Left forelimb (tissue), 1 donor: ENCODE measurements at places on chromosomes 3 and 15.

DNA sequence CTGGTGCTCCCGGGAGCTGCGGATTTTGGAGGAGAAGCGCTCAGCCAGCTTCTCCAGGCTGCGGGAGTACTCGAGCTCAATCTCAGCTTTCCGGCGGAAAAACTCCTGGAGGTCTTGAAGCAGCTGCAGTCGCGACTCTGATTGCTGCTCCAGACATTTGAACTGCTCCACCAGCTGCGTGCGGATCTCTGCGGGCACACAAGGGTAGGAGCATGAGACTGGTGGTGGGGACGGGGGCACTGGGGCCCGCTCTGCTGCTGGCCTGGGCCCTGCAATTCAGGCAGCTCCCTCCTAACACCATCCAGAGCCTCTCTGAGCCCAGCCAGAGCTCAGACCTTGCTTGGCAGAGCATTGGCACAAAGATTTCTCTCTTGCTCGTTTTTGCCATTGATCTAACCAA, 124.7 kb downstream of the SRGAP3 start:
- no peak for DNase-seq

DNA sequence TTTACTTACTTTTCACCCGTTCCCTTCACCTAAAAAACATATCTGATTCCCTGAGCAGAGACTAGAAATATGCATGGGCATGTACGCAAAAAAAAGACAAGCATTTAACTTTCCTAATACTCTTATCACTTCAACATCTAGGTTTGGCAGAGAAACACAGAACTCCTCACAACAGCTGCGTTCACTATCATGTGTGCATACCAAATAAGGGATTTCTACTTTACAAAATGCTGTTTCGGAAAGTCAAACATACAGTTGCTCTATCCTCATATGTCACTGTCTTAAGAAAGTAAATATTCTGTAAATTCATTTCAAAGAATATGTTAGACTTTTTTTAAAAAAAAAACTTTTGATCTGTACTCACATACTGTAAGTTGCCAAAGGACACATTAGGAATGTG, 65.1 kb upstream of the CBLB start:
- DNase-seq = no peak

DNA sequence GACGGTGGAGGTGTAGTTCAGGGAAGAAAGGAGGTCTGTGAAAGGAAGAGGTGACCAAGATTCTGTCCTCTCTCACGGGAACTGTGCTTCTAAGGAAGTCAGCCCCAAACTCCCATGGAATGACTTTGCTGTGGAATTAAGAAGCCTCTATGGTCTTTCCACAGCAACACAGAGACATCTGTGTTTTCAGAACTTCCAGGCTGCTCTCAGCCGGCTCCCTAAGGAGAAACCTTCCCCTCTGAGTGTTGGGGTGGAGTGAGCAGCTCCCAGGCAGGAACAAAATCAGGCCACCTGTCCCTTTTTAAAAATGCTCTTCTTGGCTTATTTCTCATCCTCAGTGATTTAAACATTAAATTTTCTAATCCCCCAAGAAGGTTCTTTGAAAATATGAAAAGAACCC, 53.3 kb upstream of the SNRK start:
- no peak for DNase-seq

DNA sequence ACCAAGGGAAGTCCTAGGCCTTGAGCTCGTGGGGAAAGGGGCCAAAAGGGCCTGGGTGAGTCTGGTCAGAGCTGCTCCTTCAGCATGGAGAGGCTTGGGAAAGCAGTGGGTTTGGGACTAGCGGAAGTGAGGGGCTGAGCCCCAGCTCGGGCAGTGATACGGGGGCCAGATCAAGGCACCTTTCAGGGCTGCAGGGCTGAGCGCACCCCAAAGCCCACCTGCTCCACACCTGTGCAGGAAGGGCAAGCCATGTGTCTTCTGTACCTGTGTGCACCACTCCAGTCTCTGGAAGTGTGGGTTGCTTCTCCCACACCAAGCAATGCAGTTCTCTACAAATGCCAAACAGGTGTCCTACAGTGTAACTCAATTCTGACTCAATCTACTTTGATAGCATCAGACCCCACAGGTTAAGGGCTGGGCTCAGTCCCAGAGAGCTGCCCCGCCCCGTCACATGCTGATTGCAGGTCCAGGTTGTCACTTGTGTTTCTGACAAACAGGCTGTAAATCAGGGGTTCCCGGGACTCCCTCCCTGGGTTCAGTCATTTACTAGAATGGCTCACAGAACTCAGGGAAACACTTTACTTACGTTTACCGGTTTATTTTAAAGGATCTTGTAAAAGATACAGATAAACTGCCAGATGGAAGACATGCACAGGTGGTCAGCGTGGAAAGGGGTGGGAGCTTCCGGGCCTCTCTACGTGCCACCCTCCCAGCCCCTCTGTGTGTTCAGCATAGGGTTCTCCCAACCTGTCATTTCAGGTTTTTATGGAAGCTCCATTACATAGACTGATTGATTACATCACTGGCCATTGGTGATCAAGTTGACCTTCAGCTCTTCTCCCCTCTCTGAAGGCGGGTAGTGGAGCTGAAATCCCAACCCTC, 28.8 kb upstream of the KLF13 start:
- DNase-seq = no peak

GRCh38 chr3:30502742-30503073, 103.7 kb upstream of the TGFBR2 start:
- no peak for DNase-seq

DNA sequence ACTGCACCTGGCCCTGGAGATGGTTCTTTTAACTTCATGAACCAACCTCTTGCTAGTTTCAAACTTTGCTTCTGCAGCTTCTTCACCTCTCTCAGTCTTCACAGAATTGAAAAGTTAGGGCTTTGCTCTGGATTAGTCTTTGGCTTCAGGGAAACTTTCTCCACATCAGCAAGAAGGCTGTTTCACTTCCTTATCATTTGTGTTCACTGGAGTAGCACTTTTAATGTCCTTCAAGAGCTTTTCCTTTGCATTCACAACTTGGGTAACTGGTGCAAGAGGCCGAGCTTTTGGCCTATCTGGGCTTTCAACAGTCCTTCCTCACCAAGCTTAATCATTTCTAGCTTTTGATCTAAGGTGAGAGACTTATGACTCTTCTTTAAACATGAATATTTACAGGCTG, 15.7 kb upstream of the TM2D3 start:
- DNase-seq = no peak

DNA sequence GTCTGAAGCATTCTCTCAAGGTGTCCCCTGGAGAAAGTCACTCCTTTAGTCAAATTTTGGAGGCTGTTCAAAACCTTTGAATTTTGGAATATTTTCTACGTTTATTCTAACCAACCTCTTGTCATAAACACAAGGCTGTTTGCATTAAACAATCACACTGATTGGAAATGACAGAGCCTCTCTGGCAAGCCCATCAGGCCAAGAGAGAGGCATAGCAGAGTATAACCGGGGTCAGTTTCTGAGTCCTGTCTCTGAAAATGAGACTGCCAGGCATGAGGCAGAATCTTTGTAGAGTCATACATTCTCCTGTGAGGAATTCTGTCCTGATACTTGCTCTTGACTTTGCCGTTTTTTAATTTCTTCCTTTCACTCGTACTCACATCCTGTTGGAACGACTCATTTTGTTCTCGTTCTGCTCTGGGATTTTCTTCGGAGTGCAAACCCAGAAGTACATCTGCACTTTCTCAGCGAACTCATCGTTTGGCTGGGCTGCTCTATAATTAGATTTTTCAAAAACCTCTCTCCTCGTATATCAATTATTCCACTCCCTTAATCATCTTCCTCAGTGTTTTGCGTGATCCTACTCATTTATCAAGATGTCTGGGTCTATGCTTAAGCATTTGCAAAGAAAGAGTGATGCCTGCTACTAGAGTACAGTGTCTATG, 114.2 kb downstream of the AGBL1 start:
- no peak for DNase-seq

DNA sequence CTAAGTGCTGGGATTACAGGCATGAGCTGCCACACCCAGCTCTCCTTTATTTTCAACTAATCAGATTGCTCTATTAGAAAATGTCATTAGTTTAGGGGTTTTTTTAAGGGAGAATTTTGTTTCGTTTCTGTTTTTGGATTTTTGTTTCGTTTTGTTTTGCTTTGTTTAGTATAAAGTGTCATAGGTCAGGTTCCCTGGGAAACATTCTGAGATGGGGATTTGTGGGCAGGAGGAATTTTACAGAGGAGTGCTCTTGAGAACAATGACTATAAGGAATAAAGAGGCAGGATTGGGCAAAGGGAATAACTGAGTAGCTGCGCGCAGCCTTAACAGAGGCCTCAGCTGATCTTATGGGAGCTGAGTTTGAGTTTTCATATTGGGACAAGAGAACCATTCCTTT, 86.8 kb upstream of the NR2F2 start:
- no peak for DNase-seq

DNA sequence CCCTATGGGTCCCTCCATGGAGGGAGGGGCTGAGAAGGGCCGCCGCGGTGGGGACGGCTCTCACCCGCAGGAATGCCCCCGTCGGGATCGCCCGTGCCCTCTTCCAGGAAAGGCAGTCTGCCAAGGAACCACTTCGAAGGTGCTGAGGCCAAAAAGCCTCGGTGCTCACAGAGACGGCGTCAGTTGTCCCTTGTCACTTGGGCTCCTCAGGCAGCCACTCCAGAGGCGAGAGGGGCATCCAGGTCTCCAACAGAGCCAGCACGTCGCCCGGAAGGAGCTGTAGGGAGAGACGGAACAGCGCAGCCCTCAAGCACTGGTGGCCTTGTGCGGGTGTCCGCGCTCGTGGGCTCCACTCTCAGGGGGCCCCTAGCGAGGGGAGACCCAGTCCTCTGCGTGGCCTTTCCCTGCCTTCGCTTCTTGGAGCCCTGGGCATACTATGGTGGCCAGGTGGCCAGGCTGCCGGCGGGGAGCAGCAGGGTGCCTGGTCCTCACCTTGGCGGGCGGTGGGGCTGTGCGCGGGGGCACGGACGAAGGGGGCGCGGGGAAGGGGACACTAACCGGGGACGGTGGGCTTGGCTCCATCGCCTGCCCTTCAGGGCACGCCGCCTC, 994 bp downstream of the MESP1 start:
- DNase-seq = no peak

DNA sequence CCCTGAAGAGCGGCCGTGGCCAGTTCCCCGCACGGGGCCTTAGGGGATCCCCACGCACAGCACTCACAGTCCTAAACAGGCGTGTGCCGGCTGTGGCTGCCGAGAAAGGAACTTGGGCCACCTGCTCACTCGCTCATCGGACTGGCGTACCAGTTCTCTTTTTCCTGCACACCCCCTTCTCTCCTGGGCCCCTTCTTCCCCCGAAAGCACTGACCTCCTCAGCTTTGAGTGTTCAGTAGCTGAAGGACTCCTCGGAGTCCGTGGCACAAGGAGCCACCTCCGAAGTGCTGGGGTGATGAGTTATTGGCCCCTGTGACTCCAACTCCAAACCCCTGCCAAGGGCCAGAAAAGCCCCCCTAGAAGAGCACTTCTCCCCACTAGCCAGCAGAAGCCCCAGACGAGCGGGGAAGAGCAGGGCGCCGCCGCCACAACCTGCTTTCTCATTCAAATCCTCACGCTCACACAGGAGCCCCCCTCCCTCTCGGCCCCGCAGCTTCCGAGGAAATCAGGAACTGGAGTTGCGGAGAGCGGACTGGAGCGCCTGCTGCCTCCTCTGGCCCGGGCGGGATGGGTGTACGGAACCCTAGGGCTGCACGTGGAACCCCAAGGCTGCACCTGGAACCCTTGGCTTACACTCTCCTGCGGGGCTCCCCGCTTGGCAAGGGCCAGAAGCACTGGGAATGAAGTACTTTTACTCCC, at the start of gene PLCH1:
TSS of gene PLCH1 (minus strand) at position 446 of the 699 bp plus-strand sequence. CDS start 40,847 bp downstream, outside the sequence.
- DNase-seq = peak; percentile 78

DNA sequence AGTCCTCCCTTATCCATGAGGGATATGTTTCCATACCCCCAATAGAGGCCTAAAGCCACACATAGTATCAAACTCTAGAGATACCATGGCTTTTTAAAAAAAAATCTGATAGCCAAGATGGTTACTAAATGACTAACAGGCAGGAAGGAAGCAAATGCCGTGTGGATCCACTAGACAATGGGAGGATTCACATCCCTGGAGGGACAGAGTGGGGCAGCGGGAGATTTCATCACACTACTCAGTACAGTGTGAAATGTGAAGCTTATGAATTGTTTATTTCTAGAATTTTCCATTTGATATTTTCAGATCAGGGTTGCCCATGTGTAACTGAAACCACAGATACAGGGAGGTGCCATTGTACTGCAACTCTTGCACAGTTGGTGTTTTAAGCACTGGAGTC, 826.6 kb downstream of the SQOR start:
- DNase-seq = no peak

DNA sequence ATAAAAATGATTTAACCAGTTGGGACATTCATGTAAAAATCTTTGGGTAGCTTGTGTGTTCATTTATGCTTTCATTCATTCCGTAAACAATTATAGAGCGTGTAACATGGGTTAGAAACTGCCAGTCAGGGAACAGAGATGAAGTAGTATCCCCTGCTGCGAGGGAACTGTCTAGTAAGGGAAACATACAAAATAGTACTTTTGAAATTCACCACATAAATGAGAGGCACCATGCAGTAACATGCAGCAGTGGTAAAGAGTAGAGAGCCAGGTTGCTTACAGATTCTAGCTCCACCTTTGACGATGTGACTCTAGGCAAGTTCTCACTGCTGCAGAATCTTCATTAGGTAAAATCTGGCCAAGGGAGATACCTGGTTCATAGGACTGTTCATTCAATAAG, 938 bp downstream of the DZIP3 start:
- DNase-seq = no peak

DNA sequence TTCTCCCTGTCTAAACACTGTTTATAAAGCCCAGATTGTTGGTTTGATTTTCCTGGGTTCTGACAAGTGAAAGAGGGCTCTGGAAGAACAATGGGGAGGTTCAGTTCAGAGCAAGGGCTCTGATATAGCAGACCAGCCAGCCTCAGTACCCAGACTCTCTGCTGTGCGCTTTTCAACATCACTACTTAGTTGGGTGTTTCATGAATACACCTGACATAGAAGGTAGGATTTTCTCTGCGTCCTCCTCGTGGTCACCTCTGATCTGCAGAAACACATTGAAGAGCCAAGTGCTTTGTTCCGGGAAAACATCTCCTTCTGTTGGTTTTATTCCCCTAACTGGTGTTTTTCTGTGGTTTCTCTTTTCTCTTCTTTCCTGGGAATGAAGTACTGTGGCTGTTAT, 99.5 kb downstream of the EPHB1 start:
- DNase-seq = no peak

DNA sequence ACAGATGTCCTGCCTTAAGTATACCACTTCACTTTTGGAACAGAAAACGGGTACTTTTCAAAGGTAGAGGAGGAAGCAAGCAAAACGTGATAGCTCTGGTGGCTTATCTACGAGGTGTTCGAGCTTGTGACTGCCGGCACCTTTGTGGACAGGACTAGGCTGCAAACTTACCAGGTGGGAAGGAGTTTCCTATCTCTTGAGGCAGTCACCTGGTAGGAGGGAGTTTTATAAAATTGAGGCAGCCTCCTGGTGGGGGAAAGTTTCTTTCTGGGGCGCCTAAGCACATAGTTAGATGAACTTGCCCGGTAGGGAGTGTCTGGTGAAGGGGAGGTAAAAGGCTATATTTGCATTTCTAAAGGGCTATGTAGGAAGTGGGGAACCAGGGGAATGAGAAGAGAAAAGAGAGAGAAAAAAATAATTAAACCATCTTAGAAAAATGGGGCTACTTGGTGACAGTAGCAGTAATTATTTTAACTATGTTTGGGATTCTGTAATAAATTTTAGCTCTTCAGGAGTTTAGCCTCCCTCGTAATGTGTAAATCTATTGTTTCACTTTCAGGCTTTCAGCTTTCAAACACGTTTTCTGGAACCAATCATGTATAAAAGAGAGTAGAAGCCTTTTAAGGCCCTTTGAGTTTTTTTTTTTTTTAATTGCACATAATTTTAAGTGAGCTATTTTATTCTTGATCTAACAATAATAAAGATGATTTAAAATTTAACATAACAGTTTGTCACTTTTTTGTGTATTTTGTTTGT, 131.0 kb downstream of the IL5RA start:
- DNase-seq = no peak
